ENCODE measurements at places on chromosomes 7 and 10. TPM values are rescaled to one million over a fixed set of nuclear protein-coding genes. Genes with fewer than 3 reads are reported as not detected.

Gene EGFR
- 75.5 TPM for total RNA-seq

Gene NPSR1
- not detected for total RNA-seq

Gene SSC4D
- total RNA-seq = 0.55 TPM

Gene AKR1D1
- total RNA-seq = not detected

Gene ETV1
- 17.2 TPM for total RNA-seq

Gene TRIL
- 0.25 TPM for total RNA-seq

Gene ZNF425
- 1.9 TPM for total RNA-seq

Gene AP4M1
- 22.5 TPM for total RNA-seq

Gene DRGX
- total RNA-seq = not detected

Gene RPEL1
- under 0.01 TPM for total RNA-seq

Gene CFAP69
- total RNA-seq = 4.4 TPM

Gene ADAMTS14
- 4.0 TPM for total RNA-seq

Gene CTTNBP2
- total RNA-seq = 7.0 TPM

Gene RAPGEF5
- total RNA-seq = 0.75 TPM

Gene PHKG1
- total RNA-seq = 0.66 TPM

Gene TMEM139
- total RNA-seq = under 0.01 TPM

Gene HECW1
- total RNA-seq = 0.62 TPM

Gene CLDN4
- 58.2 TPM for total RNA-seq

Gene NOC3L
- total RNA-seq = 60.1 TPM

Gene SPDYE6
- total RNA-seq = not detected

Gene PRKCQ
- total RNA-seq = 0.22 TPM

Gene MAPK8
- 64.9 TPM for total RNA-seq
